ENCODE measurements at places on chromosomes 11 and 22.

DNA sequence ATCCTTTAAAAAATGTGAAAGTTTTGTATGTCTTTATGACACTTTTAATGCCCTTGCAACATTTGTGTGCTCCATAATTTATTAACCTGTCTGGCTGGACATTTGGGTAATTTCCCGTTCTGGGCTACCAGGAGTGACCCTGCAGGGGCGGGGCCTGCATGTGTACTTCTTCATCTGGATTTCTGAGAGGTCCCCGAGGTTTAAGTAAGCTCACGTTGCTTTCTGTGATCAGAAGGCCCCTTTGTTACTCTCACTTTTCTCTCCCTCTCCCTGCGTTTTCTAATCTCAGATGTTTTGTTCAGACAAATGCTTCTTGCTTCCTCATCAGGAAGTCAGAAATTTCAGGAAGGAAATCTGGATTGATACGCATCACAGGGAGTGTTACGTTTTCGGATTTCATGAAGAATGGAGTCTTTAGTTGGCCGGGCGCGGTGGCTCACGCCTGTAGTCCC is 78.9 kb upstream of the CRYBB3 start:
- no peak for DNase-seq

- DNase-seq = no peak
Observed at GRCh38 chr22:47020166-47020565, 257.7 kb downstream of the TBC1D22A start.

GRCh38 chr11:108897071-108897481 is 232.2 kb downstream of the DDX10 start:
- DNase-seq = no peak

DNA sequence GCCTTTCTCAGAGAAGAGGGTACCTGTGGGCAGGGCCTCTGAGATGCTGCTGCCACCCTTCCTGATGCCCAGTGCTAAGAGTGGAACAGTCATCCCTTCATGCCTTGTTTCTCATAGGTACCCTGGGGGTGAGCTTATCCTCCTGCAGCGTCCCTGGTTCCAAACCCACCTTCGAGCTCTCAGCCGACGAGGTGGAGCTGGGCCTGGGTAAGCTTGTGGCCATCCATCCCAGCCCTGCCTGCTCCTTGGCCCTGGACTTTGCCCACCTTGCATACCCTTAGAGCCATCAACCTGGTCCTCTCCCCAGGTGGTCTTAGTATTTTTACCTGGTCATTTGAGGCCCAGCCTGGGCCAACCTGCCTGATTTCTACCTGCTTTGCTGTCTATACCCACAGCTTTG is 8.7 kb downstream of the TKFC start:
- DNase-seq = no peak

GRCh38 chr11:81874635-81875034 is 859.0 kb downstream of the FAM181B start:
- DNase-seq = no peak

GRCh38 chr11:10326012-10326964 is 21.4 kb downstream of the ADM start:
- DNase-seq = no peak

DNA sequence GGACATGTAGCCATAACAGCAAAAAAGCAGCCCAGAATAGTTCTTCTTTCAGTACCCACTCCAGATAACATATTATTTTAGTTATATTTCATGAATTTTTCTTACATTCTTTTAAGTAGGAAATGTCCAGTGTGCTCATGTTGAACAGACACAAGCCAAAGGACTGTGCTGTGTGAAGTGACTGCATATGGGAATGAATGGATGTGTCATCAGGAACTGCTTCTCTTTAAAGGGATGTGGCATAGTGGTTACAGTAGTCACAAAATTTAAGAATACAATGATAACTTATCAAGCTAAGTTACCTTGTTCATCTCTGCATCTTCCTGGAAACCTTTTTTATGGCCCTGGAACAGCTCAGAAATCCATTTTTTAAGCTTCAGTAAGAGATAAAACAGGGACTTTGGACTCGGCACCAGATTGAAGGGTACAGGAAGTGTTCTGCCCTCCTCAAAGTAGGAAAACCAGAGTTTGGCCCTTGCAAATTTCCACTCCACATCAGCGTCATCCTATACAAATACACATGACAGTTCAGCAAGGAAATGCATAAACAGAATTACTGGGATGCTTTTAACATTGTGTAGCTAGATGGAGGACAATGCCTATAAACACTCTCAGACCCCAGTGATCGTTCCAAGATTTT is 112.8 kb downstream of the TRPC6 start:
- no peak for DNase-seq

DNA sequence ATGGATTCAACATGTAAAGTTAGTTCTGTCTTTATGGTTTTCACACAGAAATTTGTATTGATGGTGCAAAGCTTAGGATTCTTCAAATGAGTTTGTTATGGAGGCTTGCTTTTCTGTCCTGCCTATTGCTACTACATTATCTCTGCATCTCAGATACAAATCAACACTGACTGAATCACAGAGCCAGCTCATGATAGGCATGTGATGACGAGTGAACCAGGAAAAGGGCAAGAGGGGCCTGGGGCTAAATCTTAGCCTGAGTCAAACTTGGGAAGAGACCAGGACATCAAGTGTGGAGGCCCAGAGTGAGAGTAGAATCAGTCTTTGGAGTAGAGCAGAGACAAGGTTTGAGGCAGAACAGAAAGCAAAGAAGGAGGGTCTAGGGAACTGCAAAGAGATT is 107.1 kb upstream of the CD44 start:
- DNase-seq = no peak

DNA sequence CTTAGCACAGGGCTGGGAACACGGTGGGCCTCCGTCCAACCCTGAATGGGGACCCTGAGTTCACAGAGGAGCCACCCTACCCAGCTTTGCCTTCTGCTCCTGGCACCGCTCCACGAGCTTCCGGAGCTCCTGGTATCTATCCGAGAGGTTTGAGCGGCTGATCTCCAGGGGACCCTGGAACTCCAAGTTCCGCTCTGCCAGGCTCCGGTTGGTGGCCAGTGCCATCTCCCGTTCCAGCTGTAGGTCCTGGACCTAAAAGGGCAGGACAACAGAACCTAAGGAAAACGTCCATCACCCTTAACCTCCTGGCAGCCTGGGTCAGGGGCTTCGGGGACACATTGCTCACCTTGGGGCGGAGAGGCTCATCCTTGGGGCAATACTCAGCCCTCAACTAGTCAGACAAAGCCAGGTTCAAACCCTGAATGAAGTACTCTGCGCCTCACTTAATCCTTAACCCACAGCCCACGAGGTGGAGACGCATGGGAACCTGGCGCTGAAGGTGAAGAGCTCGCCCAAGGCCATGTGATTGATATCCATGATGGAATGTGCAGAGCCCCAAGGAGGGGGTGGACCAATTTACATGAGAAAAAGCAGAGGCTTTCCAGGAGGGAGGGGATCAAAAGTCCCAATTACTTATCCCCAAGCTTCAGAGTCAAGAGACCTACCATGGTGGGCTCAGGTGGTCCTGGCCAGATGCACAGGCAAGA is 27.1 kb downstream of the VPS37C start:
- DNase-seq = no peak

DNA sequence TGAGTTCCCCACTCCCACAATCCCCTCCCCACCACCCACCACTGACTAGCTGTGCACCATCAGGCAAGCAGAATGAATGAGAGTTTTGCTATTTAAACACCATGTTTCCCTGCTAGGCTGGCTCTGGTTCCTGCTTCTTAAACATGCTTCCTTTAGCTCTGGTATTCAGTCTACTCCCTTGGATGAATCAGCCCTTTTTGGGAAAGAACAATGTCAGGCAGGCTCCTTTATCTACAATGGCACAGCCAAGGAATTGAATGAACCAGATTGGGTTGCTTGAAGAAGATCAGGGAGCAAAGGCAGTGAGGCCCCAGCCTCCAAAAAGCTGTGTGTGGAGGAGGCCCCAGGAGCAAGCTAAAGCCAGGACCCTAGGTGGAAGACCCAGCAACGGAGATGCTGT is 92.9 kb upstream of the ISX start:
- DNase-seq = no peak

DNA sequence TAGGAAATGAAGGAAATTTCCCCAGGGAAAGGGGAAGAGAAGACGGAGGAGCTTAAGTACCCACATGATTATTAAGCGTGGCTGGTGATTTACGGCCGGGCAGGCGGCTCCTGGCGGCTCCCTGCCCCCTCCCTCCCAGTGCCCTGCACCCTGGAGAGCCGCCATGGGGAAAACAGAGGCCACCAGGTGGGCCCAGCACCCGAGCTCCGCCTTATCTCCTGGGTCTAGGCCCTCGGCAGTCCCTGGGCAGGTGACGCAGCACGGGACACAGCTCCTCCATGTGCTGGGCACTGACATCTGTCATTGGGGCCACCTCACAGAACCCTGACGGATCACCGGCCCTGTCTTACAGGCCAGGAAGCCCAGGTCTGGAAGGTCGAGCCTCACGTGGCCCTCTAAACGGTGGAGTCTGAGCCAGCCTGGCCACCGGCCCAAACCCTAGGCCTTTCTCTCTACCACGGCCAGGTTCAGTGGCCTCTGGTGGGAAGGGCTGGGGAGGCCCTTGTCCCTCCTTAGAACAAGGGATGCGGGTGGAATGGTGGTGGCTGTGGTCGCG is 60.2 kb upstream of the PPARA start:
- peak; percentile 37 for DNase-seq

- peak; percentile 76 for DNase-seq
Observed at GRCh38 chr11:114036147-114036811, 23.2 kb upstream of the ZBTB16 start.

DNA sequence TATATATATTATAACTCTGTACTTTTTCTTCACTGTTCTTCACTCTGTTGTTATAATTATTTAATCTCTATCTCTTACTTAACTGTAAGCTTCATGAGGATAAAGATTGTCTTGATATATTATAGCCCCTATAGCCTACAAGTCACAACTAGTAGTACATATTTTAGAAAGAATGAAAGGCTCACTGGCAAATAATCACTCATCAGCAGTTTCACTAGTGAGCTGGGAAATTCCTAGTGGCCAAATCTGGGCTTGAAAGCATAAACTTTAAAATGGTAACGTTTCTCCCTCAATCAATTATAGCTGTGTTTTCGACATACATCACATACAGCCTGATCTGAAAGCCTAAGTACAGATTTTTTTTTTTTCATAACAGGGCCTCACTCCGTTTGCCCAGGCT is 42.5 kb downstream of the CTSC start:
- DNase-seq = no peak

Data from BE2C (cell line).